ENCODE measurements at places on chromosomes 3 and 15. TPM values are rescaled to one million over a fixed set of nuclear protein-coding genes. Genes with fewer than 3 reads are reported as not detected.

DNA sequence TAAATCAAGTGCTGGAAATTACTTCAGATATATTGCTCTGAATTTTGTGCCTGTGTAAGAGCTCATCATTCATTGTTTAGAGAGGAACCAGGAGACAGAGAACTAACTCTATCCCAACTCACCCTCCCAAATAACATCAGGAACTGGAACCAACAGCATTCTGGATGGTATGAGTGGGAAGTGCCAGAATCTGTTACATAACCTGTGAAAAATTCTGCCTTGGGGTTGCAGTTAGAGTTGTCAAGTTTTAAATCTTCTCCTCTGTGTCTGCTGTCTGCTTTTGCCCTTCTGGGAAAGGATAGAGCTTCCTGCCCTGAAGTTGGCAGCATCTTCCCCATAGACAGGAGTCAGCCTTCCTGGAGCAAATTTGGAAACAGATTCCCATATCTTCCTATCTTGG, 41.2 kb downstream of the TIMP4 start:
- H3K27ac ChIP-seq: no peak overlapping the region
- no peaks in the 10 kb centered on the region for H3K36me3 ChIP-seq
- no peak for DNase-seq
- no peak overlapping the region for H3K4me3 ChIP-seq

DNA sequence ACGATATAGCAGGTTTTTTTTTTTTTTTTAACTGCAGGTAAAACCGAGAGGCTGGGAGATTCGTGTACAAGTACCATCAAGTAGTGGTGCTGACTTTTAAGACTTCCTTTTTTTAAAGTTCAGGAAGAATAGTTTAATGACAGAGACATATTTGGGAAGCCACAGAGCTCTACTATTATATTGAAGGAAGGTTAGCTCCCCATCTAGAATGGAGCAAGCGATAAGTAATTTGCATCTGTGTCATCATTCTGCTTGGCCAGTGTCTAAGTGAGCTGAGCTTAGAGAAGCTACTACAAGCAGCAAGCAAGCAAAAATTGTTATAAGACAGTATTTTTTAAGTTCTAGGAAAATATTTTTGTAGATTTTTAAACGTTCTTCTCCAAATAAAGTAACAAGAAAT, 203.2 kb downstream of the ATP8B4 start:
- no peaks in the 10 kb centered on the region for H3K27me3 ChIP-seq
- DNase-seq: no peak
- no peaks in the 10 kb centered on the region for H3K4me1 ChIP-seq
- H3K27ac ChIP-seq: no peak overlapping the region
- H3K4me3 ChIP-seq: no peak overlapping the region

- no peak overlapping the region for H3K27ac ChIP-seq
- no peak overlapping the region for H3K4me3 ChIP-seq
- H3K4me1 ChIP-seq: peaks cover 41% of the 10 kb centered on the region
- peak; percentile 52 for DNase-seq
- H3K36me3 ChIP-seq: no peaks in the 10 kb centered on the region
These were observed 127.0 kb downstream of the TFDP2 start for GRCh38 chr3:142022381-142022780.

DNA sequence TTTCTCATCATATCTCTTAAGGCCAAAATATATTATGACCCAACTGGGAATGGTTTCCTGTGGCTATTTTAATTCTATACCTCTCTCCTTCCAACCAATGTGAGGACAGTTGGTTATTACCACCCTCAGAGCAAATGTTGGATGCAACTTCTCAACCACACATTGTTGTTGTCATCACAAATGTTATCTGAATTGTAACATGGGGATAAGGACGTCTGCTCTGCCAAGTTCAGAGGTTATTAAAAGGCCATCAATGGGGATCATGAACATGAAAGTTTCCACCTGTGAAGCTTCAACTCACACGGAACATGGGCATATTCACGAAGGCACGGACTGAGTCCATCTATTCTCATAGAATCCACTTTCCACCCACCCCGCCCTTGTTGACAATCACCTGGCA, 46.8 kb downstream of the MB21D2 start:
- no peak overlapping the region for H3K4me3 ChIP-seq
- H3K36me3 ChIP-seq: no peaks in the 10 kb centered on the region
- no peaks in the 10 kb centered on the region for H3K27me3 ChIP-seq
- no peak overlapping the region for H3K27ac ChIP-seq
- DNase-seq: no peak

DNA sequence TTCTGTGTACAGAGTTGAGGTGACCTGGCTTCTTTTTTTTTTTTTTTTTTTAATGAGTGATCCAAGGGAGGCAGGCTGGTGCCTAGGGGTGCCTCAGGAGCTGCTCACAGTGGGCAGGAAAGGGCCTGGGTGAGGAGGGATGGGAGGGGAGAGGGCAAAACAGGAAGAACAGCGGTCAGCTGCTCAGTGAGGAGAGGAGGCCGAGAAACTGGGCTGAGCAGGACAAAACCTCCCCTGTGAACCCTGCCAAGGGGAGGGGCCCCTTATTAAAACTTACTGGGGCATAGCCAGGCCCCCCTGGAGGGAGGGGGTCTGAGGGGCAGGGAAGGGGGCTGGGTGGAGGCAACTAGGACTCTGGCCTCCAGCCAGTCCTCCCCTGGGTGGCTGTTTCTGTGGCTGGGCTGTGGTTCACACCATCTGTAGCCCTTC, 3.5 kb downstream of the PLEKHO2 start:
- H3K4me1 ChIP-seq: peaks cover 47% of the 10 kb centered on the region
- H3K27me3 ChIP-seq: no peaks in the 10 kb centered on the region
- H3K36me3 ChIP-seq: peaks cover 24% of the 10 kb centered on the region
- H3K27ac ChIP-seq: peak overlapping the region; percentile 96

GRCh38 chr3:141605883-141606282, 119.1 kb downstream of the RASA2 start:
- H3K36me3 ChIP-seq: peaks cover 34% of the 10 kb centered on the region
- H3K27me3 ChIP-seq: no peaks in the 10 kb centered on the region
- H3K4me3 ChIP-seq: no peak overlapping the region
- H3K4me1 ChIP-seq: no peaks in the 10 kb centered on the region
- no peak for DNase-seq
- H3K27ac ChIP-seq: no peak overlapping the region

- no peak for DNase-seq
- H3K4me3 ChIP-seq: no peak overlapping the region
- no peak overlapping the region for H3K27ac ChIP-seq
- no peaks in the 10 kb centered on the region for H3K27me3 ChIP-seq
- H3K36me3 ChIP-seq: no peaks in the 10 kb centered on the region
These were observed 727.1 kb downstream of the ROBO1 start for GRCh38 chr3:79040701-79041100.

- H3K27ac ChIP-seq: no peak overlapping the region
- H3K4me3 ChIP-seq: no peak overlapping the region
- DNase-seq: no peak
- H3K36me3 ChIP-seq: no peaks in the 10 kb centered on the region
- no peaks in the 10 kb centered on the region for H3K27me3 ChIP-seq
These were observed 318.5 kb downstream of the TBC1D5 start for GRCh38 chr3:17423786-17424536.

DNA sequence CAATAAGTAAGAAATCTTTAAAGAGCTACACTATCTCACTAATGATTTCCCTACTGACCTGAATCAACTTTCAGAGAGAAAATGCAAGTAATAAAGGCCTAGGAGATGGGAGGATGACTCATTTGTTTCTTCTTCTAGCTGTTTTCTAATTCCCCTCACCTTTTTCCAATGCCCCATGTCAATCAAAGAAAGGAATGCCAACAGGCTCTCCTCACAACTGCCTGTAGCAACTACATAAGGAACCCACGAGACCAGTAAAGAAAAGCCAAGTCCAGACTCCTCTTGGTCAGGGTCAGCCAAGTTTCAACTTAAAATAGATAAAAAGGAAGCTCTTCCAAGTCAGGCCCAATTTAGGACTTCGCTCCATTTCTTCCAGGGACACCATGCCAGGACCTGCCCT, 201.9 kb downstream of the TNIK start:
- no peak for DNase-seq
- H3K4me3 ChIP-seq: no peak overlapping the region
- H3K36me3 ChIP-seq: no peaks in the 10 kb centered on the region

- DNase-seq: no peak
- no peak overlapping the region for H3K27ac ChIP-seq
- no peaks in the 10 kb centered on the region for H3K27me3 ChIP-seq
- no peak overlapping the region for H3K4me3 ChIP-seq
- H3K36me3 ChIP-seq: no peaks in the 10 kb centered on the region
- peaks cover 4% of the 10 kb centered on the region for H3K4me1 ChIP-seq
These were observed 10.9 kb downstream of the PXYLP1 start for GRCh38 chr3:141242377-141243092.

DNA sequence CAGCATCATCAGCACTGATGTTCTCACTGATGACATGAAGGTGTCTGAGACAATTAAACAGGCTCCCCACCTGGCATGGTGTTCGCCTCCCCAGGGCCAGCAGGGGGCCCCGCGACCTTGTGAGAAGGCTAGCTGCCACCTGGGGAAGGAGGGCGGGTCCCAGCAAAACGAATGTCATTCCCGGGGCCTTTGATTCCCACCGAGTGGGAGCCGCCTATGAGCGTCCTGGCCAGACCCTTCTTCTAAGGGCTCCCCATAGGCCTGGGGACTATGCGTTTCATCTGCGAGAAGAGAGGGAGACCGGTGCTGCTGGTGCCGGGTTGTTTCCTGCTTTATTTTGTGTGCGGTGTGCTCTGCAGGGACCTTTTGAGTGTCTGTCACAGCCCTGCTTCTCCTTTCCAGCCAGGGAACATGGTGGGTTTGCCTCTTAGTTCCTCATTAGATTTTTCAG, 20.5 kb upstream of the MINDY4B start:
- peak overlapping the region; percentile 20 for H3K4me3 ChIP-seq
- DNase-seq: peak; percentile 61
- H3K27me3 ChIP-seq: no peaks in the 10 kb centered on the region
- H3K36me3 ChIP-seq: no peaks in the 10 kb centered on the region

DNA sequence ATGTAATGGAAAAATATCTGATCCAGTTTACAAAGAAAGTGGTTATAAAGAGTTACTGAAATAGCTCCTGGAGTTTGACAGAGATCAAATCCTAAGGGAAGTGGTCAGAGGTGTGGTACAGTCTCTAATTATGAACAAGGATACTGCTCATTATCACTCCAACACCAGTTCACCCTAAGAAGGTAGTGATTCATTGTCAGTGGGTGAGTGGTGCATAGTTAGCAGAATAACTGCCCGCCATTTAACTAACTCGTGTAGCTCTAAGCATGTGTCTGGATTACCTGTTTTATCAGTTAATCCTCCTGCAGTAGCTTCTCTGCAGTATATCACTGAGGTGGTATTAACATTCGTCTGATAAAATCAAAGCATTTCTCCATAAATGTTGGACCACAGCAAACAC, 700.1 kb downstream of the NLGN1 start:
- H3K4me3 ChIP-seq: no peak overlapping the region
- H3K27ac ChIP-seq: no peak overlapping the region
- no peaks in the 10 kb centered on the region for H3K27me3 ChIP-seq
- DNase-seq: no peak
- H3K36me3 ChIP-seq: no peaks in the 10 kb centered on the region

DNA sequence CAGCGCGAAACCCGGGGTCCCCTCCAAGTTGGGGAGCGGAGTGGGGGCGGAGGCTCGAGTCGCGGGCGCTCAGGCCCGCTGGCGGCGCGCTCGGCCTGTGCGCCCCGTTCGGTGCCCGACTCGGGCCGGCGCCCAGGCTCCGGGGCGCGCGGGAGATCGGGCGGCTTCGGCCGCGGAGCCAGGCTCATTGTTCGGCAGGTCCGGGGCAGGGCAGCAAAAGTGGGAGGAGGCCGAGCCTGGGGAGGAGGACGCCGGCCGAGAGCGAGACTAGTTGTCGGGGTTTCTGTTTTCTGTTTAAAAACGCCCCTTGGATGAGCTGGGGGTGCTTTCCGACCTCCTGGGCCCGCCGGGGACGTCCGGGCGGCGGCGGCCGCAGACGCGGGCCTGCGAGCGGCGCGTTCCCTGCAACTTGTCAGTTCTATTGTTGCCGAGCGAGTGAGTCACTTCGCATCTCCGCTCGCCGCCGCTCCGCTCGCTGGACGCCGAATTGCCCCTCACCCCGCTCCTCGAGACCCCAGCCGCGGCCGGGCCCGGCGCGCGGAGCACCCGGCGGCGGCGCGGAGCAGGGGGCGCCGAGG, 676 bp downstream of the TCF12 start:
- H3K27me3 ChIP-seq: no peaks in the 10 kb centered on the region
- no peaks in the 10 kb centered on the region for H3K36me3 ChIP-seq
- peaks cover 17% of the 10 kb centered on the region for H3K4me1 ChIP-seq
- H3K4me3 ChIP-seq: peak overlapping the region; percentile 80

- H3K27me3 ChIP-seq: no peaks in the 10 kb centered on the region
- peaks cover 44% of the 10 kb centered on the region for H3K4me1 ChIP-seq
- no peak for DNase-seq
- H3K4me3 ChIP-seq: peak overlapping the region; percentile 89
- no peaks in the 10 kb centered on the region for H3K36me3 ChIP-seq
These were observed 528 bp upstream of the TATDN2 start for GRCh38 chr3:10247679-10248183.

- DNase-seq: no peak
- H3K27me3 ChIP-seq: no peaks in the 10 kb centered on the region
- H3K36me3 ChIP-seq: no peaks in the 10 kb centered on the region
- no peak overlapping the region for H3K27ac ChIP-seq
- no peaks in the 10 kb centered on the region for H3K4me1 ChIP-seq
- H3K4me3 ChIP-seq: no peak overlapping the region
These were observed 17.0 kb upstream of the SENP7 start for GRCh38 chr3:101529816-101530685.

DNA sequence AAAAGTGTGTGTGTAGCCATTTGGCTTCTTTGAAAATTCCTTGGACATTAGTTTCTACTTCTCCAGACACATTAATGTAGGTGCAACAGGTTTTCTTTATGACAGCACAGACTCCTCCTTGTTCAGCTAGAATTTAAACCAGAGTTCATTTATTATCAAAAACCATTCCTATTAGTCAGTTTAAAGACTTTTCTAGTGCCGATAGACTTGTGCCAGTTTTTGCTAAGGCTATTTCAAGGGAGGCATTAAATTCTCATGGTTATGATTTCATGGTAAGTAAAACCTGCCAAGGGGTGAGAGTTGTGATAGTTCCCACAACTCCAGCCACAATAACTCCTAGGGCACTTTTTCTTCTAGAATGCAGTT, 20.6 kb upstream of the SENP7 start:
- no peak for DNase-seq
- H3K36me3 ChIP-seq: no peaks in the 10 kb centered on the region
- H3K27me3 ChIP-seq: no peaks in the 10 kb centered on the region
- no peak overlapping the region for H3K27ac ChIP-seq
- H3K4me3 ChIP-seq: no peak overlapping the region

DNA sequence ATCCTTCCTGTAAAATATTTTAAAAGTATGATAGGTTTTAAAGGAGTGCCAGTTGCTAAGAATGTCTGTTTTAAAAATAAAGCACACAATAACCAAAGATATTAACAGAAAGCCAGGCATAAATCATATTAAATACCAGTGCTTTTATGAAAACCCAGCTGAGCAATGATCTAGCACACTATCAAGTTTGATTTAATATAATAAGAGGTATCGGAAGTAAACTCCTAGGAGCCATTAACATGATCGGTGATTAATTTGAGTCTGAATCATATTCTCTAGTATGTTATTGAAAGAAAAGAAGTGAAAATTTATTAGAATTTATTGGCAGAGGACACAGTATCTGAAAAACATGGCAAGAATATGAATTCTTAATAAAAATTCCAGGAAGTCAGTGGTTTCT, 91.7 kb downstream of the SPATA16 start:
- H3K27ac ChIP-seq: no peak overlapping the region
- no peaks in the 10 kb centered on the region for H3K36me3 ChIP-seq
- DNase-seq: no peak
- H3K4me3 ChIP-seq: no peak overlapping the region
- no peaks in the 10 kb centered on the region for H3K27me3 ChIP-seq

Gene MAPK6
- 8.3 TPM for polyA plus RNA-seq

Gene CCNDBP1
- polyA plus RNA-seq: 47.2 TPM

Gene ACSBG1
- 0.30 TPM for polyA plus RNA-seq

Gene ANKRD63
- not detected for polyA plus RNA-seq

Gene ROPN1
- polyA plus RNA-seq: not detected

Gene INSYN1
- polyA plus RNA-seq: 11.3 TPM

Gene ZNF660
- polyA plus RNA-seq: 0.45 TPM

Gene C15orf39
- polyA plus RNA-seq: 7.5 TPM

Gene OR5K2
- polyA plus RNA-seq: not detected

Gene ISG20
- polyA plus RNA-seq: 81.9 TPM

Measured in stomach (tissue), 19 donors.